Islet precursor cell (in vitro differentiated cells): ENCODE measurements at places on chromosomes 5 and 9.
A peak's percentile ranks its signal among the peaks of the same experiment; 100 is the strongest.

DNA sequence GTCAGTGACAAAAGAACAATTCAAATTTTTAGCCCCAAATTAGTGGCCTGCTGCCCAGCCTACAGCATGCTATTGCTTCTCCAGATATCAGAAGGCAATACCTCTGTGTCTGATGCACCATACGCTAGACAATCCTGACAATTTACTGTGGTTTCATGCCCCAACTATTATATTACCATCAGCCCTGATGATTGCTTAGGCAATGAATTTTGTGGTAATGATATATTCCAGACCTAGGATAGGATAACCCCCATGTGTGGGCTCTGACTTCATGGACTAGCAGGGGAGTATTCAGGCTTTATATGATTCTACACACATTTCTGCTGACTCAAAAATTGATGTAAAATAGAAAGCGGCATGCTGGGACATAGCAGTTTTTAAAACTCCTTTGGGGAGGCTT, 168.7 kb upstream of the FST start:
- DNase-seq, result no peak

DNA sequence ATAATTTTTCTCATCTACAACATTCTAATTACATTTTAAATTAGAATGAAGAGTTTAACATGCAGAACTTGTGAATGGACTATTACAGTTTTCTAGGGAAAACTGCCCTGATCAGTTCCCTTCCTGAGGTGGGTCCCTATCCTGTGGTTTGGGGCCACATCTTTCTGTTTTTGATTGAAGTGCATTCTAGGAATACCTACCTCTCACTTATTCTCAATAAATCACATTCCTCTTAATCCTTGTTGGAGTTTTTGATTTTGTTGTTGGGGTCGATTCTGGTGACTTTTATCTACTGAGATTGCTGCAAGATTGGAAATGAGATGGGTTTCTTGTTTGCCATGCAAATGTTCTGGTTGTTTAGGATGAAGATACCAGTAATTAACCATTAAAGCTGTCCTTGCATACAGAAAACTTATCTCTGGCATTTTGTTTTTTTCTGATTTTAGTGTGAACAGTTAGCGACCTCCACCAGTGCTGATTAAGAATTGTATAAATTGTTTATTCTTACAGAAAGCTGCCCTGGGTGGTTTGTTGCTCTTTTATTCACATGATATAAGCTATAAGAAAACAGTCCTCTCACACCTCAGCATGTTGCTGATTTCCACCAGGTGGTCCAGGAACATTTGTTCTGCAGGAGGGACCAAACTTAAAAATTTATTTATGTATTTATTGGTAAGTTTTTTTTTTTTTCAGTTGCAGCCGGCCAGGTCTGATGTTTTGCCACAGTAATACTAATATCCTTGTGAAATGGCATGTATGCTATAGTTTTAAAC, 269.9 kb downstream of the FANCC start:
- DNase-seq, result no peak

DNA sequence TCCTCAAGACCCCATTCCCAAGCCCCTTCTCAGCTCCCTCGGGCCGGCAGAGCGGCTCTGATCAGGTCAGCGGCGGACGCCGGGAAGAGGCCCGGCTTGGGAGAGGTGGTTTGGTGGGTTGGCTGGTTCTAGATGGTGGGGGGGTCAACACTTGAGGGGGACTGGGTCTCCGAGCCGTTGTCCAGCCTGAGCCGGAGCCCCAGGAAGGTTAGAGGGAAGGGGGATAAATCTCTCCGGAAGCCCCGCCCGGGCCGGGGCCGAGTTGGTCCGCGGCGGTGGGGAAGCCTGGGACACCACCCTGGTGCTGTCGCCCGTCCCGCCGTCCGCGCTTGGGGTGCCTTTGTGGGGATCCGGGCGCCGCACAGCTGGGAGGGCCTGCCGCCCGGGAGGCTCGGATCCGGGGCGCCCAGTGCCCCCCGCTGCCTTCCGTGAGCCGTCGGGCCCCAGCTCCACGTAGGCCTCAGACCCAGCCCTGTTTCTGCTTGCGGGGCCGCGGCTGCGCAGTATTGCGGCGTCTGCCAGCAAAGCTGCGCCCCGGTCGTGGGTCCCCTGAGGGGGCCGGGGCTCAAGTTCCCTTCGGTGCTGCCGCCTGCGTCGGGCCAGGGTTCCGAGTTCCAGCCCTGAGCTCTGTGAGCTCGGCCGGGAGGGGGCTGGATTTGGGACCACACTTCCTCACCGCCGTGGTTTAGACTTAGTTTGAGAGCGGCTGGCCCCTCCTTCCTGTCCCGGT, 542 bp upstream of the TRIM52 start:
- peak; percentile 88 for DNase-seq

DNA sequence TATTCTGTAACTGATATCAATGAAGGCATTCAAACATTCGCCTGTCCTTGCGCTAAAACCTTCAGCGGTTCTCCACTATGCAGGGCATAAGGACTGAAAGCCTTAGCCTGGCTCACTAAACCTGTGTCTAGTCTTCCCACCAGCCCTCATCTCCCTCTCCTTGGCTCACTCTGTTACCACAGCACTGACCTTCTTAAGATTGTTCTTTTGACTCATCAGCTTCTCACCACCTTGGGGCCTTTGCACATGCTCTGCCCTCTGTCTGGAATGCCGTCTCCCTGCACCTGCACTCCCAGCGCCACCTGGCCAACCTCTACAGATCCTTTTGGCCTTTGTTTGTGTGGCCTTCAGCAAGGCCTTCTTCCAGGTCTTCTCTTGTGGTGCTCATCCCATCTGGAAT, 131.8 kb upstream of the IER5L start:
- no peak for DNase-seq

GRCh38 chr5:155826611-155827507, 500.1 kb upstream of the SGCD start:
- DNase-seq, result no peak

GRCh38 chr9:107064378-107064777, 201.4 kb downstream of the ZNF462 start:
- no peak for DNase-seq

DNA sequence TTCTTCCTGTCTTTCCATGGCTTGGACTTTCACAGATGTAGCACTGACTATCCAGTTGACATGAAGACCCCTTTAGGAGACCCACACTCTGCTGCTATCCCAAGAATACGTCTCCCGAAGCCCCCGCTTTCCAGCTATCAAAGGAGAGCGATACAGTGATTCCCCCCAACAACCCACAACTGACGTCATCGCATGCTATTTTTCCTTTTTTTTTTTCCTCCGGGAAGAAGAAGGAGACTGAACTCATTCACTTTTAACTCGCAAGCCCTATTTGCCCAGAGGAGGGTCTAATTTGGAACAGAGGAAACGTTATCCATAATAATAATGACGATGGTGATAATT, 2.1 kb downstream of the PAPPA start:
- no peak for DNase-seq

GRCh38 chr9:4538107-4538506, 47.8 kb downstream of the SLC1A1 start:
- no peak for DNase-seq

GRCh38 chr5:18281947-18282581, 647.8 kb downstream of the TAF11L14 start:
- DNase-seq, result no peak

GRCh38 chr5:32170303-32171151, 3.6 kb downstream of the GOLPH3 start:
- peak; percentile 59 for DNase-seq

DNA sequence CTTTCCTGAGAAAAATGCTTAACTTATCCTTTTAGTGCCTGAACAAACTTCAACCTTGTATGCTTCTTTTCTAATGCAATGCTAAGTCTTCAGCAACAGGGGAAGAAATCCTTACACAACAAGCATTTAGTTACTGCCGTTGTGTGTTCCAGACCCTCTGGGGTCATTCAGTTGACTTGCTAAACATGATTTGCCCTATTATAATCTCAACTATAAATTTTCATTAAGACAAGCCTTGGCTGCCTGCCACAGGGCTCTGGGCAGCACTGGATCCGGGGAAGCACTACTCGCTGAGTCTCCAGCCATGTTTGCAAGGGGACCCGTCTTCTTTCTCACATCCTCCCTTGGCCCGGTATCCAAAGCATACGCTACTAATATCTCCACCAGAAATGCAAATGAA, 58.1 kb downstream of the PTCH1 start:
- peak; percentile 27 for DNase-seq

DNA sequence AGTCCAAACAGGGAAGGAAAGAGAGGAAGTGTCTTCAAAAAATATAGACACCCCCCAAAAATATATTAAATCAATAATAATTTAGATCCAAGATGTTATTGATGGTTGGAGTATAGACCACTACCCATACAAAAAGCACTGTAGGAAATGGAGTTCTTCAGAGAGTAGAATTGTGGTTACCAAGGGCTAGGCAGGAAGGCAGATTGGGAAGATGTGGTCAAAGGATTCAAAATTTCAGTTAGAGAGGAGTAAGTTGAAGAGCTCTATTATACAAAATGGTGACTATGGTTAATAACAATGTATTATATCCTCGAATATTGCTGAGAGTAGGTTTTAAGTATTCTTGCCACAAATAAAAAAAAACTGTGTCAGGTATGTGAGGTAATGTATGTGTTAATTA, 149.4 kb downstream of the CWC27 start:
- DNase-seq, result no peak

- DNase-seq, result no peak
Measured at GRCh38 chr5:149152317-149152746, 11.0 kb downstream of the ABLIM3 start.

GRCh38 chr9:128632486-128632885, 24.2 kb downstream of the DYNC2I2 start:
- no peak for DNase-seq

DNA sequence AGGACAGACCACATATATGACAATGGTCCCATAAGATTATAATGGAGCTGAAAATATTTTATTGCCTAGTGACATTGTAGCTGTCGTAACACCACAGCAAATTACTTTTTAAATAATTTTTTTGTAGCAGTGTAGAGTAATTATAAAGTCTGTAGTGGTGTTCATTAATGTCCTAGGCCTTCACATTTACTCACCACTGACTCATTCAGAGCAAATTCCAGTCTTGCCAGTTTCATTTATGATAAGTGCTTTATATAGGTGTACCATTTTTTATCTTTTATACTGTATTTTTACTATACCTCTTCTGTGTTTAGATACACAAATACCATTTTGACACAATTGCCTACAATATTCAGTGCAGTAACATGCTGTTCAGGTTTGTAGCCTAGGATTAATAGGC, 67.6 kb downstream of the TLE4 start:
- DNase-seq, result no peak

- peak; percentile 62 for DNase-seq
Measured at GRCh38 chr5:135944967-135945560, 9.7 kb downstream of the LECT2 start.

- peak; percentile 7 for DNase-seq
Measured at GRCh38 chr9:89274838-89275237, 36.2 kb upstream of the CKS2 start.

- no peak for DNase-seq
Measured at GRCh38 chr9:112787978-112788377, 37.4 kb downstream of the SNX30 start.

DNA sequence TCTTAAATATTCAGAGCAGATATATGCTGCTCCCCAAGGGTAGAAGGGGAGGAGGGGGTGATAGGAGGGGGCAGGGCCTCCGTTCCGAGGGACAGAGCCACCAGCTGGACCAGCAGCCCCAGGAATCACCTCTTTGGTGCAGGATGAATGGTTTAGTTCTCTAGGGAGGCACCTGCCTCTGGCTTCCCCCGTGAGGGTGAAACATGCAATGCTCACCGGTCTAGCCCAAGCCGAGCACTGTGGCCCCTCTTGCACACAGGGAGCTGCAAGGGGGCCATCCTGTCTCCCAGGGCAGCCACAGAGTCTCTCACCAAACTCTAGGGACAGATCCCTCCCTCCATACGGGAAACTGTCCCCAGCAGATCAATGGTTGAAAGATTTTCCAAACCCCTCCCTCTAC, 163.7 kb downstream of the DAB2IP start:
- no peak for DNase-seq

DNA sequence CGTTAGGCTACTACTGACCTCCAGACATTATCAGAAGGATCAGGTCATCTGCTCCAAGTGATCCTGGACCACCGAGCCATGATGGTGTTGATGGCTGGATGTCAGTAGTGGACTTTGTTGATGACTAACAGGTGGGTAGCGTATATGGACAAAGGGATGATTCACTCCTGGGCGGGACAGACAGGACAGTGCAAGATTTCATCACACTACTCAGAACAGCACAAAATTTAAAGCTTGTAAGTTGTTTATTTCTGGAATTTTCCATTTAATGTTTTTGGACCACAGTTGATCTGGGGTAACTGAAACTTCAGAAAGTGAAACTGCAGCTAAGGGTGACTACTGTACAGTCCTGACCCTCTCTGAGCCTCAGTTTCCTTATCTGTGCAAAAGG, 12.7 kb downstream of the PDGFRB start:
- DNase-seq, result peak; percentile 94

DNA sequence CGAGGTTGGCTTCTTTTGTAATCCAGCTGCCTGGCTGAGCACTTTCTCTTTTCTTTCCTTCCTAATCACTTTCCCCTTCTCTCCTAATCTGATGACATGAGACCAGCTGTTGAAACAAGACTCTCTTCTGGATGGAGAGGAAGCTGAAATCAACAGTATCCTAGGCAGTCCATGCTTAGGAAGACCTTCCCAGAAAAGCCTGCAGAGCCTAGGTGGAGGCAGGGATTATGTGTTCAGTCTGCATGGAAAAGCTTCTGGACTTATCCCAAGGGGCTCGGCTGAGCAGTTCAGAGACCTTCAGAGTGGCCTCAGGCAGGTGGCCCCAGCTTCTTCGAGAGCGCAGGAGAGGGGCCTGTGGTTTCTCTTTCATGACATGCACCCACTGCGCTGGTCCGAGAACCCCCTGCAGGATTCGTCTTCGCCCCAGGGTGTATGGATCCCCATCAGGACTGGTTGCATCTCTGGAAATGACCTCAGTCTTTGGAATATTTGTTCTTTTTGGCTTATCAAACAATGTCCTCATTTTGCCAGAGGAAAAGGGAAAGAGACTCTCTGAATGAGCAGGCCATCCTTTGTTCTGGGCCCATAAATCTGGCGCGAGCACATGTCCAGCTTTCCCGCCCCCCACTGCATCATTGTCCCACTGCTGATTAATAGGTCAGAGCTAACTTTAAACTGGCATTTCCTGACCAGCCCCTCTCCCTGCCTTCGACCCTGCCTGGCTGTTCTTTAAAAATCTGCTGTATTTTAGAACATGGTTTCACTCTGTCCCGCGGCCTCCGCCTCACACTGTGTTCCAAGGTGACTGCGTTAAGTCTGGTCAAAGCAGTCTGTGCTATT, 177.9 kb upstream of the KLF4 start:
- DNase-seq, result no peak

DNA sequence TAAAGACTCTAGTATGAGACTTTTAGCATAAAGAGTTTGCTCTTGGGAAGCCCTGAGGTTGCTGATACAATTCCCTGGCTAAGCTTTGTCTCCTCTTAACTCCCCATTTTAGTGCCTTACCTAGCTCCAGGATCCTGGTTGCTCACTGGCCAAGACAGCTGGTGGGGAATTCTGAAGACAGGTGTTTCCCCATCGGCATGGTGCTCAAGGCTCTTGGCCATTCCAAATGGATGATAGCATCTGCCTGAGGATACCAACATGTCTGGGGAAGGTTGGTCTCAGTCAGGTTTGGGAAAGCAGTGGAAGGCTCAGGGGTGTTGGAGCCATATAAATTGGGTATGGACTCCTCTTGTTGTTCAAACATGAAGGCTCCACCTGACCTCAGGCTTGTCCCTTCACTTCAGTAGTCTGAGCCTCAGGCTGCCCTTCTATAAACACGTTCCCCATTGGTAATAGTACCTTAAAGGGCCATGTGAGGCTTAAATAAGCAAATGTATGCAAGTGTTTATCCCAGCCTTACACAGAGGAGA, 44.5 kb upstream of the CXCL14 start:
- DNase-seq, result peak; percentile 29

GRCh38 chr5:16891033-16891432, 45.1 kb downstream of the MYO10 start:
- no peak for DNase-seq

GRCh38 chr5:159395202-159395601, 64.9 kb upstream of the IL12B start:
- DNase-seq, result peak; percentile 73
